ENCODE measurements at places on chromosomes 3 and 15.

DNA sequence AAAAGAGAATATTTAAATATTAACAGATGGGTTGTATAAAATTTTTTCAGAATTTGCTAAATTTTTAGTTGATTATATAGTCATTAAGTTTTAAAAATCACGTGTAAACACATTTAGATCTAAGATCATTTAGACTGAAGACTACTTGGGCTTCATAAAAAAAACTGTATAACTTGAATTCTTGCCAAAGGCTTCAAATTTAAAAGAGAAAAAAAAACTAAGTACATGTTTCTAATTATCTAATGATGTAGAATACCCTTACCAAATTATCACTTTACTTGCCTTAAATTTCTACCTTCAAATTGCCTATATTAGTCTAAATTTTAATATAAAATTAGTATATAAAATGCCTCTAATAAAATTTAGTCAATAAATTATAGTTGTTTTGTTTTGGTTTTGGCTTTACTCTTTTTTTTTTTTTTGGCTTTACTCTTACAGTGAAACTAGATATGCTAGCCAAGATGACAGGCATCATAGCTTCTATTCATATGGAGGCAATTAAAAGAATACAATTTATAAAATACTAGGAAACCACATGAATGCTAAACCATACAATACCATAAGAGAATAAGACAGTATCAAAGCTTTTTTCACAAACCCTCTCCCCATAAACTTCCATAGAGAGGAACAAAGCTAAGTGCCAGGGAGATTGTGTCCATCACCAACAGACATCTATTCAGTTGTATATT lies 183.1 kb upstream of the KCNMB2 start:
- no peak overlapping the region for H3K4me3 ChIP-seq
- H3K27ac ChIP-seq = no peak overlapping the region
- H3K4me1 ChIP-seq = no peaks in the 10 kb centered on the region
- peaks cover 4% of the 10 kb centered on the region for H3K36me3 ChIP-seq
- DNase-seq = no peak

GRCh38 chr3:55183201-55183600 lies 255.3 kb upstream of the LRTM1 start:
- H3K27ac ChIP-seq = no peak overlapping the region
- no peak for DNase-seq
- H3K36me3 ChIP-seq = no peaks in the 10 kb centered on the region
- H3K4me1 ChIP-seq = no peaks in the 10 kb centered on the region
- H3K4me3 ChIP-seq = no peak overlapping the region

GRCh38 chr3:59133311-59133710 lies 83.5 kb upstream of the CFAP20DC start:
- H3K27me3 ChIP-seq = no peaks in the 10 kb centered on the region
- no peak overlapping the region for H3K4me3 ChIP-seq
- no peaks in the 10 kb centered on the region for H3K36me3 ChIP-seq
- H3K4me1 ChIP-seq = peaks cover 6% of the 10 kb centered on the region

DNA sequence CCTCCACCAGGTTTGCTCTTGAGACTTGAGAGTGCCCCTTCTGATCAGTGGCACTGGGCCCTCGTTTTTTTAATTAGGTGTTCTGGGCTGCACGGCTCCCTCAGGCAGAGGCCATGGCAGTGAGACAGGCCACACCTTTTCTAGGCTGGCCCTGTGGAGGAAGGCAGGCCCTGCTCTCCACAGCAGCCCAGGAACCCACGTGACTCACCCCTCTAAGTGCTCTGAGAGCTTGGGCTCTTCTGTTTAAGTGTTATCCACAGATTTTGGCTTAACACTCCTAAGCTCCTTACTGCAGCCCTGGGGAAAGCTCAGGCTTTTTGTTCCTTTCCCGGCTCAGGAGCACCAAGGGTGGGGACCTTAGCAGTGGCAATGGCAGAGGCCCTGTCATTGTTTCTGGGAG lies 463.2 kb upstream of the GBE1 start:
- H3K4me1 ChIP-seq = no peaks in the 10 kb centered on the region
- no peak for DNase-seq
- no peak overlapping the region for H3K4me3 ChIP-seq

DNA sequence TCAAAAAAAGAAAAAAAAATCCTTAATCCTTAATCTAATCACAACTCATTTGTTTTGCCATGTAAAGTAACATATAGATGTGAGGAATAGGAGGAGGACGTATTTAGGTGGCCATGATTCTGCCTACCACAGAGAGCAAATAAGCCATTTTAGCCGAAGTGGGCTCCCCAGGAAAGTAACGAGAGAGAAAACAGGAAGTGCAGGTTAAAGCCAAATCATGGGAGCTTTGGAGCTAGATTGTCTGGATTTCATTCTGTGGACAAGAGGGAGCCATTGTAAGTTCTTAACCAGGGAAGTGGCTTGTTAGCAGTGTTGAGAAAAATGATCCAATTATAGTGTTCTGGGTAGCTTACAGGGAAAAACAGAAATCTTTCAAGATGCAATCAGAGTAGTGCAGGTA lies 9.4 kb downstream of the TMOD2 start:
- H3K27me3 ChIP-seq = no peaks in the 10 kb centered on the region
- no peak overlapping the region for H3K4me3 ChIP-seq
- H3K4me1 ChIP-seq = peaks cover 3% of the 10 kb centered on the region

DNA sequence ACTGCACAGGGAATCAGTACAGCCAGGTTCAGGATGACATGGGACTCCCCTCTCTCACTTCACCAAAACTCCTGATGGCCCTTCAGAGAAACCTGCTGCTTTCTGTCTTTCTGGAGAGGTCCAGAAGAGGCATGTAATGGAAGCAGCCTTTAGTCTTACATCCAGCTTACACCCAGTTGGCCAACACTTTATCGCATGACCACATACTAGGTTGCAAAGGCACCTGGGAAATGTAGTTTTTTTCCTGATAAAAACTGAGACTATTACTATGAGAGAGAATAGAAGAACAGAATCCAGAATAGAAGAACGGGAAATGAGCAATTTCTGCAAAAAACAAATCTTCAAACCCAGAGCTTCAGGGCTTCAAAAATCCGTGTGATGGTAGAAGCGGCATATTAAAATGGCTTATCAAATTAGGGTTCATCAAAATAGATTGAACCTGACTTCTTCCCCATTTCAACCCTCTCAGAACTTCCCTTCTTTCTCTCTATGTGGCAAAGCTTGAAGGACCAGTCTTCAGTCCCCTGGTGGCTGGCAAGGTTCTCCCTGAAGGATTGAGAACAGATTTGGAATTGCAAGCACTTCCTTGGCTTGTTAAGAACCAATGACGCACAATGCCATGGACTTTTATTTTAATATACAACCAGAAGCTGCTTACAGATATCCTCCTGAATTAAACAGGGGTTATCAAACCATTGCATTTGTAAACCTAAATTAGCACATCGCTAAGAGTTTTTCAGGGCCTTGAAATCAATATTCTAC lies 34.4 kb downstream of the CORO2B start:
- no peak overlapping the region for H3K4me3 ChIP-seq

GRCh38 chr3:161082063-161082462 lies 23.1 kb downstream of the B3GALNT1 start:
- no peak overlapping the region for H3K4me3 ChIP-seq
- DNase-seq = no peak
- no peak overlapping the region for H3K27ac ChIP-seq
- H3K36me3 ChIP-seq = no peaks in the 10 kb centered on the region

- no peaks in the 10 kb centered on the region for H3K36me3 ChIP-seq
- H3K4me3 ChIP-seq = no peak overlapping the region
- H3K4me1 ChIP-seq = no peaks in the 10 kb centered on the region
- no peaks in the 10 kb centered on the region for H3K27me3 ChIP-seq
- DNase-seq = peak; percentile 70
Measured at GRCh38 chr15:81176291-81176893, 20.3 kb upstream of the IL16 start.

- peaks cover 37% of the 10 kb centered on the region for H3K36me3 ChIP-seq
- H3K27me3 ChIP-seq = no peaks in the 10 kb centered on the region
- no peak overlapping the region for H3K4me3 ChIP-seq
- no peaks in the 10 kb centered on the region for H3K4me1 ChIP-seq
- DNase-seq = no peak
Measured at GRCh38 chr3:197155046-197155445, 125.4 kb upstream of the MELTF start.

DNA sequence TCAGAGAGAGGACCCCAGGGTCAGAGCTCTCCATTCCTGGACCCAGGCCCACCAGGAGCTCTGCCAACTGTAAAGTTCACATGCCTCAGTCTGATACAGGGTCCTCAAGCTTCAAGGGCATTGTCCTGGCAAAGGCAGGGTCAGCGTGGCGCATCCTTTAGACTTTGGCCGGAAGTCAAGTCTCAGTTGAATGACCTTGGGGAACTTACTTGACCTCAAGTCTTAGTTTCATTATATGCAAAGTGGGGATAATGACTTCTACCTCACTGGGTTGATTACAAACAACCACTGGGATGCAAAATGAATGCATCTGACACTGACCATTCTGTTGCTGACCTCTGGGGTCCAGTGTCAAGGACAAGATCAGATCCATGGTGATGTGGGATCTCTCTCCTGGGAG lies 70.6 kb upstream of the CTSH start:
- no peak overlapping the region for H3K4me3 ChIP-seq
- H3K4me1 ChIP-seq = no peaks in the 10 kb centered on the region
- no peak for DNase-seq
- H3K36me3 ChIP-seq = no peaks in the 10 kb centered on the region

- peak; percentile 92 for DNase-seq
- H3K27me3 ChIP-seq = no peaks in the 10 kb centered on the region
- no peak overlapping the region for H3K4me3 ChIP-seq
- H3K27ac ChIP-seq = peak overlapping the region; percentile 60
Measured at GRCh38 chr3:58049143-58049785, 41.0 kb downstream of the FLNB start.

- DNase-seq = no peak
- H3K27ac ChIP-seq = no peak overlapping the region
- no peak overlapping the region for H3K4me3 ChIP-seq
- H3K36me3 ChIP-seq = no peaks in the 10 kb centered on the region
- no peaks in the 10 kb centered on the region for H3K4me1 ChIP-seq
- H3K27me3 ChIP-seq = no peaks in the 10 kb centered on the region
Measured at GRCh38 chr3:101189796-101190195, 130.6 kb downstream of the IMPG2 start.

- no peaks in the 10 kb centered on the region for H3K36me3 ChIP-seq
- H3K27me3 ChIP-seq = no peaks in the 10 kb centered on the region
- H3K4me3 ChIP-seq = no peak overlapping the region
- H3K4me1 ChIP-seq = no peaks in the 10 kb centered on the region
- no peak overlapping the region for H3K27ac ChIP-seq
Measured at GRCh38 chr3:57434041-57434440, 110.1 kb downstream of the DNAH12 start.

DNA sequence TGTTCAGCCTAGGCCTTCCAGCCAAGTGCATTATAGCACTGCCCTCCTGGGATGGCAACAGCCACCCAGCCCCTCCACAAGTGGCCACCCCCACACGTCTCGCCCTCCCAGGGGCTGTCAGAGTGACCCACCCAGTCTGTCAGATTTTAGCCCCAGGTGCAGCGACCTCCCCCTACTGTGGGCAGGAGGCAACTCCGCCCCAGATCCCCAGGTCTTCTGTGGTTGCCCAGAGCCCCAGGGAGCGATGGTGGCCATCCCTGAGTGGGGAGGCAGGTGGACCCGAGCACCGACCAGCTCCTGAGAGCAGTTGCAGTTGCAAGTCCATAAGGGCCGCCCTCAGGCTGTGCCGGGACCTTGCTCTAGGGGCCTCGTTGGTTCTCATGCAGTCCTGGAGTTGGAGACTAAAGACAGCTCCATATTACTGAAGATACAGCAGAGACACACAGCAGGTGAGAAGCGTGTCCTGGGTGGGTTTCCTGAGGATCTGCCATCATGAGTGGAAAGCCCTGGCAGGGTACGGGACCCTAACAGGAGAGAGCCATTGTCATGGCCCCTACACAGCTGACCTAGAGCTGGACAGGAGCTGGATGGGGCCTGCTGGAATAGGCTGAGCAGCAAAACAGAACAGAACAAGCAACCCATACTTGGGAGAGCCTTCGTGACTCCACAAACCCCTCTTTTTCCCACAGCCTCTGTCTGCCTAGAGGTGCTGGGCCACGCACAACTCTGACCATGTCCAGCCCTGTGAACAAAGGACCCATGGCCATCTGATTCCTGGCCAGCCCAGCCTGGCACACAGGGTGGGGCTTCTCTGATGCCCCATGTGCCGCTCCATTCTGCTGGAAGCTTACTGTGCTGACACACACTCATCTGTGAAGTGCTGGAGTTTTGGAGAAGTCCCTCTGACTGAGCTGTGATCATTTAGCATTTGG lies 110.3 kb upstream of the ALDH1A3 start:
- peaks cover 5% of the 10 kb centered on the region for H3K36me3 ChIP-seq
- H3K4me3 ChIP-seq = no peak overlapping the region
- no peak for DNase-seq
- 0 out of 2 replicates have a peak, but pooled peaks cover 5% of the 10 kb centered on the region for H3K4me1 ChIP-seq
- H3K27ac ChIP-seq = no peak overlapping the region

GRCh38 chr3:18355832-18356231 lies 69.3 kb downstream of the SATB1 start:
- H3K27me3 ChIP-seq = no peaks in the 10 kb centered on the region
- no peaks in the 10 kb centered on the region for H3K4me1 ChIP-seq
- no peak overlapping the region for H3K27ac ChIP-seq
- H3K4me3 ChIP-seq = no peak overlapping the region

DNA sequence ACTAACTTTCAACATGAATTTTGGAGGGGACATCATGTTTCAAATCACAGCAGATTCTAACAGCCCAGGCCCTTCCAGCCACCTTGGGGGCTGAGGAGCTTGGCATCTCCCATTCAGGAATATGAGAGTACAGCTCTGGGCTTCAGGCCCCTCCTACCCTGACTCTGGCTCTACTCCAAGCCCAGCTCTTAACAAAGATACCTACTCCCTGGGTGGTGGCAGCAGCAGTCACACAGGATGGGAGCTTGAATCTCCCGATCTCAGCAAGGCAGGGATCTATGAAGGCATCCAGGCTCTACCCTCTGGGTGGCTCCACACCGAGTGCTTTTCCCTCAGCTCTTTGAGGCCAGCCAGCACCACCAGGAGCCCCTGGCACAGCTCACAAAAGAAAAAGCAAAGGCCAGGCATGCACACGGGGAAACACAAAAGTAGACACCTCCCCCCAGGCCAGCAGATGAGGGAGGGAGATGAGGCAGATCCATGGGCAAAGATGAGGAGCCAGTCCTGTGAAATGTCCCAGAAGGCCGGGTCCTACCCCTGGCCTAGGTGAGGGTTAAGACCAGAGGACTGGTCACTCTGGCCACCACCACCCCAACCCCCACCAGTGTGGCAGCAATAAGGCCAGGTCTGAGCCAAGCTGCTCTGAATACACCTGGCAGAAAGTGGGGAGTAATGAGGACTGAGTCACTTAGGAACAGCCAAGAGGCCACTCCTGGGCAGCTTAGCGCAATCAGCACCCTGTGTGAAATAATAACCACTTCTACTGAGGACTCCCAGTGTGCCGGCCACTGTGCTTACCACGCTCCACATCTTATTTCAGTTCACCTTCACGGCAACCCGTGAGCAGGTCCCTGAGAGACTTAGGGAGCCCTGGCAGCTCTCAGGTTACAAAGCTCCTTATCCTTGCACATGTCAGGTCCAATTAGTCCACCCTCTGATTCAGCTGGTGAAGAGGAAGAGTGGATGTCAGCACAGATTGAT lies 24.3 kb downstream of the PLA2G4F start:
- DNase-seq = peak; percentile 28

- H3K4me3 ChIP-seq = peak overlapping the region; percentile 92
- H3K27me3 ChIP-seq = no peaks in the 10 kb centered on the region
- peak; percentile 40 for DNase-seq
- H3K4me1 ChIP-seq = peaks cover 9% of the 10 kb centered on the region
- H3K36me3 ChIP-seq = no peaks in the 10 kb centered on the region
- H3K27ac ChIP-seq = no peak overlapping the region
Measured at GRCh38 chr15:99566157-99566897, 543 bp downstream of the MEF2A start.

- no peak for DNase-seq
- peaks cover 2% of the 10 kb centered on the region for H3K4me1 ChIP-seq
- H3K36me3 ChIP-seq = no peaks in the 10 kb centered on the region
- H3K27me3 ChIP-seq = no peaks in the 10 kb centered on the region
- H3K27ac ChIP-seq = no peak overlapping the region
Measured at GRCh38 chr3:133460809-133461208, 61.0 kb downstream of the BFSP2 start.
